ENCODE measurements at places on chromosomes 6 and 20.
A peak's percentile ranks its signal among the peaks of the same experiment; 100 is the strongest.

- DNase-seq = no peak
Measured at GRCh38 chr6:164756142-164756541, 553.3 kb downstream of the C6orf118 start.

DNA sequence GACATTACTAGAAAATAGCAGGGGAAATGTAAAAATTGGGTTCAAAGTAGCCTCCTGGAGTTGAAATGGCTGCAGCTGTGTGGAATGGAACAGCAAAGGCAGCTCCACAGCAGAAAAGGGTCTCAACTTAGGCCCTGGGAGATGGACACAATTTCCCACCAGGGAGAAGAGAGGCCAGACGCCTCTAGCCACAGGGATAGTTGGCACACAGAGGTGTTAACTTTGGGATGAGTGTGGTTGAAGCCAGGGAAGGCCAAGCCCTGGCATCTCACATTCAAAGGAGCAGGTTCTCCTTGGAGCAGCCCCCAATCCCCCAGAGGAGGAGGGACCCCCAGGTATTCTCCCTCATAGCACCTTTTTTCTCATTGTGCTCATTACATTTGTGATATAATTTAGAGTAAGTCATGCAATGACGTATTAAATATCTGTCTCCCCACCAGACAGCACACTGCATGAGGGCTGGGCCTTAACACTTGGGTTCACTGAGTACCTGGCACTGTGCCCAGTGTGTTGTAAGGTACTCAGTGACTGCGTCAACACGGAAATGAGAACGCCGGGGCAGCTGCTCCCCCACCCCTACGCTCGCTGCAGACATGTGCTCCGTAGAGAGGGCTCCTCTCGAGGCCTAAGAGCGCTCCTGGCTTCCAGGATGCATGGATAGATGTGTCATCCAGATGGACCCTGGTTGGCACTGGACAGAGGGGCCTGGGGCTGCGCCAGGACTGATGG, 76.0 kb upstream of the CD93 start:
- no peak for DNase-seq

- DNase-seq = no peak
Measured at GRCh38 chr6:69427882-69428281, 368.9 kb downstream of the LMBRD1 start.

- no peak for DNase-seq
Measured at GRCh38 chr20:38342216-38342615, 4.1 kb upstream of the LBP start.

DNA sequence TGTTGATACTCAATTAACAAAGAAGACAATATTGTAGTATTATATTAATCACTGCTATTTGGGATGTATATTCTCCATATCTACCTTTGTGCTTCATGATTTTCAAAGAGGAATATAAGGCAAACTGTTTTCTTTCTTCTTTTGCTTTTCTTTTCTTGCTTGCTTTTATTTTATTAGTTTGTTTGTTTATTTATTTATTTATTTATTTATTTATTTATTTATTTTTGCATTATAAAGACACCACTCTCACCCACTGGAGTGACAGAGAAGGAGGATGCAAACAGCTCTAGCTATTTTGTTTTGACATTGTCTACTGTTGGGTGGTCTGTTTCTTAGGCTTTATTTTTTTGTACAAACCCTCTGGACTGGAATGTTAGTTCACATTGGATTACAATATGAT, 1352.7 kb downstream of the HACE1 start:
- no peak for DNase-seq

- no peak for DNase-seq
Measured at GRCh38 chr6:50822078-50822476, 3.4 kb downstream of the TFAP2B start.

- peak; percentile 26 for DNase-seq
Measured at GRCh38 chr6:17015551-17016381, 86.1 kb upstream of the STMND1 start.

DNA sequence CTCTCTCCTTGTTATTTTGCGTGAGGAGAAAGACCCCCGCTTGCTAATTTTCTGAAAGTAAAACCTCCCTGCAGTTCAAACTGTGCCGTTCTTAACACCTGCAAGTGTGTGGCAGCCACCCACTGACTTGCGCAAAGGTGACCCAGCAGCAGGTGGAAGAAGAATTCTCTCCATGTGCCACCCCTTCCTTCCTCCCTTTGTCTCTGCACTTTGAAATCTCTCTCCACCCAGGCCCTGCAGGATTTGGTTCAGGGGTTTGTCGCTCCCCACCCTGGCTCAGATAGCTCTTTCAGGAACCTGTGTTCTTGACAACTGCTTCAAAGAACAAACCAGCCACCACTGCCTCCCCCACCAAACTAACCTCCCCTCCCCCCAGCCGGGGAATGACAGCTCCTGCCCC, 41.4 kb downstream of the ZNF831 start:
- DNase-seq = no peak

GRCh38 chr20:58754584-58754983, 62.0 kb downstream of the NPEPL1 start:
- no peak for DNase-seq

DNA sequence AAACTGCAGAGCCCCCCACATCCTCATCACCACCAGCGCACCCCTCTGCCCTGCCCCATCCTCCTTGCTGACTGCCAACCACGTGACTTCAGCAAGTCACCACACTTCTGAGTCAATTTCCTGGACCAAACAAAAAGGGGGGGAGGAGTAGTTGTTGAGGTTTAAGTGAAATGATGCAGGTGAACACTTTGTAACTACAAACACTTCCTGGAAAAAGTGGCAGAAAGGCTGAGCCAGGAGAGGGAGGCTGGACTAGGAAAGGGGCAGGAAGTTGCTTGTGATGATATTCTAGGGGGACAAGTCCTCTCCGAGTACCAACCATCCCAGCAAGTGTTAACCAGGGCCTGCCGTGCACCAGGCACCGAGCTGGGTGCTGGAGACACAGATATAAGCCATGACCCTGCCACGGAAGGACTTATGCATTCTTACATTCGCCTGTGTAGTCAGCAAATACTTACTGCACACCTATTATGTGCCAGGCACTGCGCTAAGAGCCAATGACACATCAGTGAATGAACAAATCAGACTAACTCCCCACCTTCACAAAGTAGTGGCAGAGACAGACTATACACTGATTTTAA, 67.3 kb downstream of the PREX1 start:
- DNase-seq = peak; percentile 67

DNA sequence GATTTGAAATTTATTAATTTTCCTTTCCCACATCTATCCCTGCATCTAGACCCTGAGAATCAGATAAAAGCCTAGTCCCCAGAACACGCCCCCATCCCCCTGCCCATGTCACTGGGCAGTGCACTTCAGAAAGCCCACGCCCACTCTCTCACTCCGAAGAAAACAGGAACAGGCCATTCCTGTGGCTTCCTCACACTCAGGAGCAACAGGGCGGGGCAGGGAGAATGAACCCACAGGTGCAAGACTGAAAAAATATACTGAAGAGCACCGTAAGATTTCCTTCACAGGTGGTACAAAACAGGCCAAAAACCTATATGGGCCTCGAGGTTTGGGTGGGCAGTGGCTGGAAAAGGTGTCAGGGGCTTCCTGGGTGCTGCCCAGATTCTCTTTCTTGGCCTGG, 3.4 kb downstream of the OXT start:
- no peak for DNase-seq

GRCh38 chr6:40346246-40346645, 240.9 kb downstream of the LRFN2 start:
- DNase-seq = no peak

GRCh38 chr6:158026901-158027589, 45.4 kb downstream of the SYNJ2 start:
- no peak for DNase-seq

DNA sequence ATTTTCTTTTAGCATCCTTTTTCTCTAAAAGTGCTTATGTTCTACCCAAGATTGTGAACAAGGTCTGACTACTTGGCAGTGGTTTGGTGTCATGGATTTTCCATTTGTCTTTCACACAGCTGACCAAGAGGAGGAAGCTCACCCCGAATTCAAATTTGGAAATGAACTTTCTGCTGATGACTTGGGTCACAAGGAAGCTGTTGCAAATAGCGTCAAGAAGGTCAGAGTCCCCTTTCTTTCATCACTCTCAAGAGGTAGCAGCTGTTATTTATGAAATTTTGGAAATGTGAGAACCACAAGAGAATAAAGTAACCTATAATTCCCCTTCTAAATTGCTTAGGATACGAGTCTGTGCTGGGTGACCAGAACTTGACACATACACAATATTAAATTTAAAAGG, 113.0 kb upstream of the LAMP5 start:
- DNase-seq = no peak

DNA sequence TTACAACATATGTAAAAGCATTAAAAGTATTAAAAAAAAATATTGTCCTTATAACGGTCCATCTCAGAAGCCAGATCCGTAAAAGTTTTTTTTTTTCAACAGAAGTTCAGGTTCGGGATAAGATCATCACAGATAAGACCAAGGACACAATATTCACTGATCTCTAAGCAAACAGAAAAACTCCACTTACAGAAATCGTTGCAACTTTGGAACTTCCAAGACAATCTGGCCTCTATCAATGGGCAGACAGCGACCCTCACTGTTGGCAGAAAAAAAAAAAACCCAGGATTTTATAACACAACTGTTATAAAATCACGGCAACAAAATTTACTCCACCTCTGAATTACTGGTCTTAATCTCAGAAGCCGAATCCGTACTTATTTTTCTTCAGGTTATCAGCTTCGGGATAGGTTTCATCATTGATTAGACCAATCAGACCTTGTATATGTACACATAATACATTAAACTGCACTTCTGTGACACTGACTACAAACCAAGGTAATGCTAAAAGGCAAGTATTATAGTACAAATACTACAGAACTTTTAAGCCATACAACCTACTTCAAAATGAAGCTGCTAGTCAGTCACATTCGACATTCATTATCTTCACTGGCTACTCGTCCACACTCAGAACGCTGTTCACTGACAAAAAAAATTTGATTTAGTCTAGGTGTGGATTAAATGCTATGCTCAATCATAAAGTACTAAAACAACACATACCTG, 34.7 kb upstream of the SYNCRIP start:
- DNase-seq = no peak

DNA sequence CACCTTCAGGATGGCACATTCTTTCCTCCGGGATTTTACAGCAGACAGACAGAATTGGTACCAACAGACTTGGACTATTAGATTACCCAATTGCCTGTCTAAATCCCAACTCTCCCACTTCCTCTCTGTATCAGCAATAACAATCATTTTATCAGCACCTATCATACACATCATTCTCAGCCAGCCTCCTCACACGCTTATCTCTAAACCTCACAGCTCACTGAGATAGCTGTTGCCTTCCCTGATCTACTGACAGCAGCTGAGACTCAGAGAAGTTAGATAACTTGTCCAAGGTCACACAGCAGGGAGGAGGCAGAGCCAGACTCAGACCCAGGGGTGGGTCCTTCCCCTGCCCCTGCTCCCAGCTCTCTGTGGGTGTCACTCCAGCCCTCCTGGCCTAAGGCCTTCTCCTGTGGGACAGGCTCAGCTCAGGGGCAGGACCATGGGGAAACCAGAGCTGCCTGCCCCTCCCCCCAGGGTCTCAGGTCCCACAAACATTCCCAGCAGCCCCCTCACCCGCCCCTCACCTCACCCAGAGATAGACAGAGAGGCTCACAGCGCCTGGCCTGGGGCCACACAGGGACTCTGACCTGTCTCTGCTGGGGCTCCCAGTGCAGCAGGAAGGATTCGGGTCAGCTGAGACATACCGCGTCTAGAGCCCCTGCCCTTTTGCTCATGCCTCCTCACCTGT, 92.8 kb downstream of the GRM4 start:
- DNase-seq = no peak

DNA sequence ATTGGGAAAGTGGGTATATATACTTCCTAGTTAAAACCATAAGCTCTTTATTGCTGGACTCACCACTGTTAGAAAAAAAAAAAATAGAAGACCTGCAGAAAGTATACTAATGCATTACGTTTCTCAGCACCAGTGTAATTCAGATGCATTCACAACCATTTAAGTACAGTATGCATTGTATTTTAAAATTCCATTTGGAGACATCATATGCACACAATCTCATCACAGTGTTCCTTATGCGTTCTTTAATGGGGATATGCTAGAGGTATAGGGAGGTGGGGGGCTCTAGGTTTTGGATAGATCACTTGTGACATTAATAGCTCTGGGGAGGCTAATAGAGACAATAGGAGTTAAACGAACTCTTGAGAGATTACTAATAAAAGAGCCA, 9.4 kb downstream of the TFAP2A start:
- no peak for DNase-seq

DNA sequence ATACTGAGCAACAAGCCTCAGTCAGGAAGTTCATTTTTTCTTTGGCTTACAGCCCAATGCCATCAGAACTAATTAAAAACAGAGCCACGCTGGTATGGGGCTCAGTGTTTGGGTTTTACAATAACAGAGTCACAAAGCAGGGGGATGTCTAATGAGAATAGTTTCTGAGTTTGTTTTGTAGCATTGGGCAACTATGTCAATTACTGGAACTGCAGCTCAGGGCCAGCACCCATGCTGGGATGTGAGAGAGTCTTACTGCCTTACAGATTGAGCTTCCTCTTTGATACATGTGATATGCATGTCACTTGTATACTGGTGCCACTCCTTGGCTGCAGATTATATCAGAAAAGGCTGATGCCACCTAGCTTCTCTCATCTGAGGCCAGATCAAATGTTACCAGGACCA, 117.6 kb downstream of the TFAP2B start:
- no peak for DNase-seq

GRCh38 chr6:87909849-87910248, 137.8 kb upstream of the SPACA1 start:
- DNase-seq = no peak

GRCh38 chr20:46721476-46721875, 12.0 kb downstream of the SLC2A10 start:
- no peak for DNase-seq

- DNase-seq = no peak
Measured at GRCh38 chr6:74834967-74835366, 370.9 kb downstream of the COL12A1 start.

DNA sequence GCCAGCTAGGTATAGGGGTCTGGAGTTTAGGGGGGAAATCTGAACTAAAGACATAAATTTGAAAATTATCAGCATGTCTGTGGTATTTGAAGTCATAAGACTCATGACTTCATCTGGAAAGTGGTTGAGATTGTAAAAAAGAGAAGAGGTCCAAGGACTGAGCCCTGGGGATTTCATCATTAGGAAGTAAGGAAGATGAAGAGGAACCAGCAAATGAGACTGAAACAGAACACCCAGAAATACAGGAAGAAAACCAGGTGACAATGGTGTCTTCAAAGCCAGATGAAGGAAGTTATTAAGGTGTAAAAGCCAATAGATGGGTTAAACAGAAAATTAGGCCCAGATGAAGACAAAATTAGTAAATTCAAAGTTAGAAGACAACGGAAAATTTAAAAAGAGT, 49.1 kb upstream of the UBR2 start:
- DNase-seq = no peak

GRCh38 chr20:36493051-36493800, 48.1 kb upstream of the MYL9 start:
- no peak for DNase-seq

DNA sequence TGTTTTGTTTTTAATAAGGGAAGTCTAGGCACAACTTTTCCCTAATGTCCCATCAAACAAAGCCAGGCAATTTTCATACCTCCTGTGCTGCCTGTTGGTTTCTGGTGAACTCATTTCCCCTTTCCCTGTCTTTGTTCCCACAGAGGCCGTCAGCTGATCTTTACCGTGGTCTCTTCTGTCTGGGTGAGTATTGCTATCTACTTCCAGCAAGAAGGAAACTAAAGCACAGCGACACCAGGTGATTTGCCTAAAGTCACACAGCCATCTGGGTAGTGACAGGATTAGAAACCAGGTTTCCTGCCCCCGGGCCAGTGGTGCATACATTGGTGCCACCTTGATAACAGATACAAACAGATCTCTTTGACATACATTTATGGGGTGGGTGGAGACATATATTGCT, 59.6 kb downstream of the RAB44 start:
- DNase-seq = no peak

GRCh38 chr6:126396131-126396530, 56.2 kb downstream of the CENPW start:
- DNase-seq = no peak
